Activated naive CD4-positive, alpha-beta T cell treated with anti-CD3 and anti-CD28 coated beads, Interleukin-2, amount 50 U/mL, for 72 hours (primary cell): ENCODE measurements at places on chromosomes 3 and 15. TPM values are rescaled to one million over a fixed set of nuclear protein-coding genes. Genes with fewer than 3 reads are reported as not detected.

The LRRC28 gene
- total RNA-seq: 27.7 TPM

GRCh38 chr3:11212784-11213183 is 58.5 kb downstream of the HRH1 start:
- no peak for DNase-seq

The TRIM42 gene
- total RNA-seq: not detected

- DNase-seq: no peak
These were observed 558.5 kb downstream of the MECOM start for GRCh38 chr3:169104972-169105371.

GRCh38 chr15:81529481-81529880 is 155.5 kb upstream of the TMC3 start:
- no peak for DNase-seq

DNA sequence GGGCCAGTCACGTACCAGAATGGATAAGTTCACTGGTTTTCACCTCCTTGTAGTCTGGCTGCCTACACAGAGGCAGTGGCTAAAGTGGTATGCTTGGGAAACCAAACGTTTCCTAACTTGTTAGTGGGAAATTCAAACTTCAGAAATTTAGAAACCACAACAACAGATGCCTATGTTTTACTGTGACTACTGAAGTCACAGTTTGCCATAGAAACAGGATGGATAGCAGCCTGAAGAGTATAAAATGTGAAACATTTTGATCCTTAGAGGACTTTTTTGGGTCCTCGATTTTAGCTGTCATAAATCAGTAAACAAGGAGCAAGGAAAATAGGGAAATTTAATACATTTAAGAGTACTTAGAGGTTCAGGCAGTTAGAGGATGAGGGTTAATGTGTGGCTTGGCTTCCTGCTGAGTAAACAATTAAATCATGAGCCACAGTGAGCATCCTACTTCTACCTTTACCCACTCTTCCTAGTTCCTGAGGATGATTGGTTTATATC is 48.6 kb downstream of the CMSS1 start:
- DNase-seq: no peak

DNA sequence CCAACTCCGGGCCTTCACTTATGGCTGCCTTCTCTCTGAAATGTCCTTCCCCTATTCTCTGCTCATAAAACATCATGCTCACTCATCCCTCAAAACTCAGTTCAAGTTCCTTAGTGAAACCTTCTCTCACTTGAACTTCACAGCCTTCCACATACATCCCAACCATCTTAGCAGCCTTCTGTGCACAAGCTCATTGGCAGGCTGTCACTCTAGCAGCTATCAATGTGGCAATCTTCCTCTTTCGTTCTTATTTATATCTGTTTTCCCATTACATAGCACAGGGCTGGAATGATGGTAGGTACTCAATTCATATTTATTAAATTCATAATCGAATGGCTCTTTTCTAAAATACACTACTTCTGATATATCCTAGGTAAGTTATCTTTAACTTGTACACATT is 66.4 kb upstream of the MCTP2 start:
- DNase-seq: no peak

DNA sequence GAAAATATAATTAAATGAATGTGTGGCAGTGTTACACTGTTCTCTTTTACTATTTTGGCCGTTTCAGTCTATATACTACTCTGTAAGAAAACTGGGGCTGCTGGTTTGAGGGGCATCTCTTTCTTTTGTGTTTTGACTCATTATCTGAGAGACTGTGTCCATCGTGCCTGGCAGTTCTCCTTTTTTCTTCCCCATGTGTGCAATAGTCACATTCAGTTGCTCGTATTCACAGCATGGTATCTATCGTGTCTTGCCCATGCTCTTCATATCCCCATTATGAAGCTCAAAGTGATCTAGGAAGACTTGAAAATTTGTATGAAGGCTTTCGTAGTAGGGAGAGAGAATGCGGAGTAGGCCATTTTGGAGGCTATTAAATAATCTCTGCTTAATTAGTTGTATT is 29.8 kb upstream of the FAH start:
- DNase-seq: no peak

The ZNF620 gene
- total RNA-seq: 4.3 TPM

- no peak for DNase-seq
These were observed 481 bp upstream of the ECE2 start for GRCh38 chr3:184275381-184275701.

- DNase-seq: no peak
These were observed 52.8 kb upstream of the THUMPD3 start for GRCh38 chr3:9310043-9310442.

The C3orf85 gene
- total RNA-seq: not detected

- DNase-seq: no peak
These were observed 53.5 kb downstream of the TOP2B start for GRCh38 chr3:25611193-25611592.

The C3orf20 gene
- total RNA-seq: 0.56 TPM

- no peak for DNase-seq
These were observed 85.8 kb downstream of the ANP32A start for GRCh38 chr15:68734881-68735280.

DNA sequence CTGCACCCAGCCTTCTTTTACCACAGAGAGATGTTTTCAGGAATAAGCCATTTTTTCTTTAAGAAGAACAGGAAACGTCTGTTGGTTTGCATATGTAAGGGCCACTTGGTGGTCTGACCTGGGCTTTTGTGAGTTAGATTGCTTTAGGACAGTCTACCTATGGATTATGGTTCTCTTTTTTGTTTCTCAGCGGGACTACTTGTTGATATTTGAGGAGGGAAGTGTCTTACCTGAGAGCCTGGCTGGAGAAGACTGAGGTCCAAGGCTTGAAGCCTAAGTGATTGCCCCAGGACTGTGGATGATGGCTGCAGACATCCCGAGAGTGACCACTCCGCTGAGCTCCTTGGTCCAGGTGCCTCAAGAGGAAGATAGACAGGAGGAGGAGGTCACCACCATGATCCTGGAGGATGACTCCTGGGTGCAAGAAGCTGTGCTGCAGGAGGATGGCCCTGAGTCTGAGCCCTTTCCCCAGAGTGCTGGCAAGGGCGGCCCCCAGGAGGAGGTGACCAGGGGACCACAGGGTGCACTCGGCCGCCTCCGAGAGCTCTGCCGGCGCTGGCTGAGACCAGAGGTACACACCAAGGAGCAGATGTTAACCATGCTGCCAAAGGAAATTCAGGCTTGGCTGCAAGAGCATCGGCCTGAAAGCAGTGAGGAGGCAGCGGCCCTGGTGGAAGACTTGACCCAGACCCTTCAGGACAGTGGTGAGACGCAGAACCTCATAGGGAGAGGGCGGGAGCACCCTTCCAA is 3.0 kb downstream of the ZSCAN2 start:
- DNase-seq: no peak

- no peak for DNase-seq
These were observed 51.5 kb downstream of the PLCL2 start for GRCh38 chr3:16936233-16936632.
